ENCODE measurements at places on chromosomes 11 and 22.

DNA sequence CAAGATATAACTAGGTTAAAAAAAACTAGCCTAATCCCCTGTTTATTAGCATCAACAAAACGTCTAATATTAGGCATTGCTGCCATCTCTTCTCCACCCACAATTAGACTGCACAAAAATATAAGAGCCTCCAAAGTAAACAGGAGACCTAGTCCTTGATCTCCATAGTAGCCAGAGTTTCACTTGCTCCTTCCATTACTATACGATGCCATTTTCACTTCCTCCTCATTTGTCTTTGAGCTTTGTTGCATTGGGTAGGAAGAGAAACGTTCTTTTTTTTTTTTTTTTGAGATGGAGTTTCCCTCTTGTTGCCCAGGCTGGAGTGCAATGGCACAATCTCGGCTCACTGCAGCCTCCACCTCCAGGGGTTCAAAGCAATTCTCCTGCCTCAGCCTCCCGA, 42.3 kb upstream of the RDX start:
- no peak for DNase-seq

- DNase-seq: no peak
Observed at GRCh38 chr11:794766-795633, 3.1 kb downstream of the SLC25A22 start.

GRCh38 chr11:119207415-119207960, 1.3 kb downstream of the CBL start:
- DNase-seq: no peak

- no peak for DNase-seq
Observed at GRCh38 chr22:46596819-46597218, 23.4 kb upstream of the GRAMD4 start.

GRCh38 chr22:24175160-24175808, 6.0 kb upstream of the SUSD2 start:
- DNase-seq: peak; percentile 29

DNA sequence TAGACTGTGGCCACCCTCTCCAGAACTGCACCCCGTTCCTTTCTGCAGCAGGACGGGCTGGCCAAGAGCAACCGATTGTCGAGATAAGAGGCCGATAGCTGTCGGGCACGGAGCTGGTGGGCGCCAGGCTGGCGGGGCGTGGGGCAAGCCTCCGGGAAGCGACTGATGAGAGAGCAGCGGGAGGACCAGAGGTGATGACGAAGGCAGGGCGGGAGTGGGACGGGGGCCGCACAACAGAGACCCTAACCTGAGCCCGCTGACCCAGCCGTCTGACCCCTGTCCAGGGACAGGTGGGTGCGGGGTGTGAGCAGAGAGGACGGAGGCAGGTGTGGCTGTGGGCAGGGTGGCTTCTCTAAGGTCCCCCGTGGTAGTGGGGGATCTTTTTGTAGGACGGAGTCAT, 7.3 kb upstream of the BRSK2 start:
- DNase-seq: no peak

DNA sequence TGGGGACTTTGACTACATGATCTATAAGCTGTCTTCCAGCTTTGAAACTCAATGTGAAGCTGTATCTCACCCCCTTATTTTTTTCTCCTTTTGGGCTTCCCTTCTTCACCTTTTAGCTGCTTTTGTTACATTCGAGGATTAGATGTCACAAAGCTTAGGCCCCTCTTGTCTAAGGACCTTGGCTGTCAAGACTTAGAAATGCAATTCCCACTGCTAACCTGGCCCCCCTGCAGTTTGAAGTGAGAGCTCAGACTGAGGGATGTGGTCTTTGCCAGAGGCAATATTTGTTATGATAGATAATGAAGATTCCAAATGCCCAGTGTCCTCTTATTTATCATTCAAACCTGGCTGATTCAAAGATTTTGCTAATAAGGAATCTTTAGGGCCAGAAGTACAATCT, 128.3 kb downstream of the ARL14EP start:
- DNase-seq: no peak

GRCh38 chr11:134944986-134945385, 532.9 kb upstream of the B3GAT1 start:
- no peak for DNase-seq

- DNase-seq: no peak
Observed at GRCh38 chr11:19889531-19889930, 176.9 kb downstream of the NAV2 start.

DNA sequence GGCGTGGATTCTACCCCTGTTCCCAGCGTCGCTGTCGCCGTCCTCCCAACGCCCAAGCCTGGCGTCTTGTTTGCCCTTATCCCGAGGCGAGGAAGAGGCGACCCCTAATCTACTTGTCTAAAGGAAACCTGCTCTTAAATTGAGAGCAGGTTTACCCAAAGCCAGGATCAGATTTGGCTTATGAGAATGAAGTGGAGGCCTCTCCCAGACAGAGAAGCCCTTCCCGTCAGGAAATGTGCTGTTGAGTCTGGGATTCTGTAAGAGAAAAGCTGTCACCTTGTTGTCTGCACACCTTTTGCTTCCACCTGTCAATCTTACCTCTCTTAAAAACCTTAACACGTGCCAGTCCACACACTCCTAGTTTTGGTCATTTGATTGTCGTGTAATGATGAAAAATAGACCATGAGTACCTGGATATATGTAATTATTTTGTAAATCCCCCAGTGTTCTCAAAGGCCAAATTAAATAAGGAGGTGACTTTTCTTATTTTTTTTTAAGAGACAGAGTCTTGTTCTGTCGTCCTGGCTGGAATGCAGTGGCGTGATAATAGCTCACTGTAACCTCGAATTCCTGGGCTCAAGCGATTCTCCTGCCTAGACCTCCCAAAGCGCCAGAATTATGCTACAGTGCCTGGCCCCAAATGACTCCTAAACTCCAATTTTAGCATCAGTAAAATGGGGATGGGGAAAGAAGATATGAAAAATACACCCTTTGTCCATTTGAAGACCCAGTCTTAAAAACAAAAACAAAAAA, 627 bp downstream of the GTF2H1 start:
- no peak for DNase-seq

DNA sequence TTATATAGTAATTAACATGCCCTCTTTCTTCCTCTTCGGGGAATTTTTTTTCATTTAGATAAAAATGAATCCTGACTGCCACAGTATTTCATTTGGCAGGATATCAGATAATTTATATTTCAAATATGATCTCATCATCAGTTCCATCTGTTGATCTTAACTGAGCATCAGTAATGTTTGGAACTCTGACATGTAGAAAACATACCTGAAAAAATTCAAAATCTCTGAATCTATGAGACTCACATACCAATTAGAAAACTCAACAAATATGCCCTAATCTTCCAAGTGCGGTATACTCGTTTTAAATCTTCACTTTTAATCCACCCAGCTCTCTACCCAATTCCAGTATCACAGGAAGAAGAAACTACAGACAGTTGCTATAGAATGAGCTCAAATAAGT, 161.9 kb downstream of the MSANTD4 start:
- DNase-seq: no peak

DNA sequence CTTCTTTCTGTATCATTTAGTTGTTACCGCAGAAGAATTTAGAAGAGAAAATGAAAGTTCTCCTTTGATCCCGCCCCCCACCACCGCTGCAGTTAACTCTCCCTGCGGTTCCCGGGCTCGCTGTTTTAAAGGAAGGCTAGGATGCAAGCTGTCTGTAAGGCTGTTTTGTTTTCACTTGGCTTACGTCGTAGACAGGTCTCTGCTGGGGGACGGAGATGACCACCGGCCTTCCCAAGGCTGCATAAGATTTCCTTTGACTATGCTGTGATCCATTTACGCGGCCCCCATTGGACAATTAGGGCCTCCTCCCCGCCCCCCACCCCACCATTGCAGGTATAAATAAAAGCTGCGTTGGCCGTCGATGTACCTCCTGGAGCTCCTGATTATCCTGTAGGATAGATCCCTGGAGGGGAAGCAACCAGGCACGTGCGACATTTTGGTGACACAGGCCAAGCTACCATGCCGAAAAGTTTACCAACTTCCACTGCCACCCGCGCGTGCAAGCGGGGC, 1.4 kb upstream of the CPT1A start:
- DNase-seq: no peak

- no peak for DNase-seq
Observed at GRCh38 chr11:117443266-117444186, 115.9 kb downstream of the CEP164 start.

DNA sequence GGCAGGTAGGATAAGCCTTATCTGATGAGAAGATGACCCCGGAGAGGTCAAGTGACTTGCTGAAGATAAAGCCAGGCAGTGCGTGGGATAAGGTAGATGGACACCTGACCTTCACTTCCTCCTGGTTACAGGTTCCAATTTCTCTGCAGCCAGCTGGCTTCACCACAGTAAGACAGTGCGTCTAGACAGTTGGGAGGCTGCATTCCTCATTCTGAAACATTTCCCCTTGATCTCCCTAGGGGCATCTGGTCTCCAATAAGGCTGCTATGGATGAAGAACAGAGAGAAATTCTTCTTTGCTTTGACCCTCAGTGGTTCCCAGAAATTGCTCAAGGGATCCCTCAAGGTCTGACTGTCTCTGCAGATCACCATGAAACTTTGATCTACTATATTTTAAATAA, 211.3 kb downstream of the MYO18B start:
- DNase-seq: no peak
